Hematopoietic multipotent progenitor cell treated with erythropoietin and hydrocortisone succinate and interleukin-3 and kit ligand, for 6 days (in vitro differentiated cells): ENCODE measurements at places on chromosomes 5 and 9.

- DNase-seq: no peak
These were observed 3.4 kb upstream of the CAMSAP1 start for GRCh38 chr9:135910757-135911156.

GRCh38 chr5:26192486-26192885, 845.9 kb downstream of the CDH9 start:
- no peak for DNase-seq

GRCh38 chr9:104986096-104986495, 58.1 kb upstream of the ABCA1 start:
- no peak for DNase-seq

DNA sequence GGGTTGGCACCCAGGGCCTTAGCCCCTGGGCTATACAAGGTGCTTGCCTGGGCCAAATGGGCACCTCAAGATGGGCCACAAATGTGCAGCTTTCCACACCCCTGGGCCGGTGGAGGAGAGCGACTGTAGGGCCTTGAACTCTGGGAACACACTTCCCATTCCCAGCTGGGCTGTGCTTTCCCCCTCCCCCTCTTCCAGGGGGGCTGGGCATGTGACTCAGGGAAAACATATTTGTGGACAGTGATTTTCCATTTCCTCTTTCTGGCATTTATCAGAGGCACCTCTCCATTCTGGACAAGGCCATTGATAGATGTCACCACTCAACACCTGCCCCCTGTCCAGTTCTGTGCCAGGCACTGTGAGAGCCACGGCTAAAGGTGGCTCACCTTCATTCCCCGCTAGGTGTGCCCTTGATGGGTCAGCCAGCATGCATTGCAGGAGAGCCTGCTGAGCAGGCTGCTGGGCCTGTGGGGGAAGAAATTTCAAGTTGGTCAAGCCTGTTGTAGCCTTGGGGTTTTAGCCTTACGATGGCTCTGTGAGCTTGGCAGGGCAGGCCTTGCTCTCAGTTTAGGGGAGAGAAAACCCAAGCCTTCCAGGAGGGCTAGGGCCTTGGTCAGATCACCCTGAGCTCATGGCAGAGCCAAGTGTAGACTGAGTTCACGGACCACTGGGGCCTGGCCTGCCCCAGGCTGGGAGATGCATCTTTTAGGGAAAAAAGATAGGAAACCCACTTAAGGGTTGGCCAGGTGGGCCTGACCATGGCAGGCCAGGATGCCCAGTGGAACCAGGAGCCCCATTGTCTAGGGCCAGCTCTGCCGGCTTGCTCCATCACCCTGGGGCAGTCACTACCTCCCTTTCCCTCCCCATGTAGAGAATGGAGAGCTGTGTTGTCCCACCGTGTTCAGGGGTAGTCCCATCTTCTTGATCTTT, 113.9 kb downstream of the DAB2IP start:
- no peak for DNase-seq

DNA sequence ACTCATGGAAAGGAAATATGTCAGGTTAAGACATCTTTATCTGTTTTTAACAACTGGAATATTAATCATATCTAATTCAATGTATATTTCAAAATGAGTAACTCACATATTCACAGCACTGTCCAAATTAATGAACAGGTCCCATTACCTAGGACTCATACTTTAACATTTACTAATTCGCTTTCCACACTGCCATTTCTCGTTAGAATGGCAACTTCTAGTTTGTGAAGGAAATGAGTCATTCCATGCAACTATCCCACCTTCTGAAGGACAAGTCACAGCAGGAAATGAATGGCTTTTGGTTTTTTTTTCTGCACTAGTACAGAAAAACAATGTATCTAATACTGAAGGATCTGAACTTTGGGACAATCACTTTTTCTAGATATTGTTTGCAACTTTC, 24.6 kb upstream of the IFNK start:
- DNase-seq: peak; percentile 10

- peak; percentile 48 for DNase-seq
These were observed 41.8 kb upstream of the CDKN2B start for GRCh38 chr9:22050924-22051323.

GRCh38 chr5:103101079-103101750, 18.7 kb downstream of the GIN1 start:
- DNase-seq: peak; percentile 47

DNA sequence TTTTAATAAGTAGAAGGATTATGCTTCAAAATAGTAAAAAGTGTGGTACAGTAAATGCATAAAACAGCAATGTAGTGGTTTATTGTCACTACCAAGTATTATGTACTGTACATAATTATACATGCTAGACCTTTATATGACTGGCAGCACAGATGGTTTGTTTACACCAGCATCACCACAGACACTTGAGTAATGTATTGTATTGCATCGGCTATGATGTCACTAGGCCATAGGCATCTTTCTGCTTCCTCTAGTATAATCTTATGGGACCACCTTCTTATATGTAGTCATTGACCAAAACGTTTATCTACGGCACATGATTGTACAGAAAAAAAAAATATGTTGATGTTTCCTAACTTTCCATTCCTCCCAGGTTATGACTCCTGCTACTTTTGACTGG, 31.9 kb upstream of the SSBP2 start:
- peak; percentile 36 for DNase-seq

GRCh38 chr9:136277746-136278145, 26.1 kb downstream of the CCDC187 start:
- no peak for DNase-seq

GRCh38 chr5:170173227-170173626, 59.6 kb upstream of the C5orf58 start:
- no peak for DNase-seq

DNA sequence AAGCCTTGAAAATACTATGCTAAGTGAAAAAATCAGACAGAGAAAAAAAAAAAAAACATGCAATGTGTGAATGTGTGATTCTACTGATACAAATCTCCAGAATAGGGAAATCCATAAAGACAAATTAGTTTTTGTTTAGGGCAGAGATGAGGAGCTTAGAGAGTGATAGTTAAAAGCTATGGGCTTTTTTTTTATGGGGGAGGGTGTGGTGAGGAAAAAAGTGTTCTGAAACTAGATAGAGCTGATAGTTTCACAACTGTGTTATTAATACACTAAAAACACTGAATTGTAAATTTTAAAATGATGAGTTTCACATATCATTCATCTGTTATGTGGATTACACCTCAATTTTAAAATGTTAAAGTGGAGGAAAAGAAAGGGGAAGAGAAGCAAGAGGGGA, 228.3 kb upstream of the ZNF462 start:
- DNase-seq: no peak

DNA sequence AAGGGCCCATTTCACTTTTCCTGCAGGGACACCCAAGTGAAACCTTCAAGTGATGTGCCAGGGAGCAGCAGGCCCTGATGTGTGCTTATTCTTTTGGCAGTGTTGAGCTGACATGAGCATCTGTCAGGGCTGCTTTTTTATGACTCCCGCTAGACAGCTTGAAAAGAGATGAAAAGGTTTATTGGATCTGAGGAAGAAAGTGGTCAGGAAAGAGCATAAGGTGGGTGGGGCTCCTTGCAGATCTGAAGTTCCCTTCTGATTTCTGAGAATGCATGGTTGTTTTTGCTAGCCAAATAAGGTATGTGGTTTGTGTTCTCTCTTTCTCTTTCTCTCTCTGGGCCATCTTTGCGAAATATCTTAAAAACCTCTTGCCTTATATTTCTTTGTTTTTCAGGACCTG, 316.1 kb downstream of the DMRT2 start:
- no peak for DNase-seq

GRCh38 chr9:96519787-96520186, 69.8 kb downstream of the HABP4 start:
- DNase-seq: no peak

GRCh38 chr9:17635115-17635890, 56.4 kb downstream of the SH3GL2 start:
- DNase-seq: no peak
